ENCODE measurements at places on chromosomes 4 and X.

- DNase-seq, result no peak
Measured at GRCh38 chr4:153322791-153323190, 21.7 kb upstream of the MND1 start.

- no peak for DNase-seq
Measured at GRCh38 chr4:7678318-7678852, 243.7 kb upstream of the PSAPL1 start.

DNA sequence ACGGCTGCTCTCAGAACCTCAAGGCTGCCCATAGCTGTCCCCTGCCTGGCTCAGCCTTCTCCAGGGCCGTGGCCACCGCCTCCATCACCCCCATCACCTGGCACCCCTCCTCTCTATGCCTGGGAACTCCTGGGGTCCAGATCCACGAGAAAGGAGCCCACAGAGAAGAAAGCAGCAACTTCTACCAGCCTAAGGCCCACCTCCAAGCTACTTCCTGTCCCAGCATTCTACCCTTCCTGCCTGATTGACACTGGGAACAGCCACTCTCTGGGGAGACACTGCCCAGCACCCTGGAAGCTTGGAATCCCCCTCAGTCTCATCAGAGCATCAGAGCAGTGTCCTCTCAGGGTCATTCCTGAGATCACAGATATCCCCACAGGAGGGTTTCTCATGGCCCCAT, 36.9 kb upstream of the PROM1 start:
- no peak for DNase-seq

- DNase-seq, result no peak
Measured at GRCh38 chr4:128663325-128663724, 146.2 kb upstream of the JADE1 start.

DNA sequence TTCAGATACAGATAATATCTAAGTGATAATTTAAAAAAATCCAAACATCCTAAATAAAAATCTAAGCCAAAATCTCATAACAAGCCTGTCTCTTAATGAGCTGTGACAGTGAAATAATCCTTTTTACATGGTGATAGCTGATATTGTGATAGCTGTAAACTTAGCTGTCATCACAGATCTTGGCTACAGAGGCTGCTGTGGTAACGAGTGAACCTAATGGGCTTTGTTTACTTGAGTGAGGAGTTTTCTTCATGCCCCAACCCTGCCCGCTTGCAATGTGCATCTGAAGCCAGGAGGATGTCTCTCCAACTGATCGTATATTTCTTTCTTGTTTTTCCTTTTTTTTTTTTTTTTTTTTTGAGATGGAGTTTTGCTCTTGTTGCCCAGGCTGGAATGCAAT, 41.5 kb upstream of the YTHDC1 start:
- no peak for DNase-seq

- no peak for DNase-seq
Measured at GRCh38 chrX:17567187-17567586, 170.1 kb upstream of the SCML1 start.

- DNase-seq, result no peak
Measured at GRCh38 chr4:162661913-162662312, 498.1 kb upstream of the FSTL5 start.

DNA sequence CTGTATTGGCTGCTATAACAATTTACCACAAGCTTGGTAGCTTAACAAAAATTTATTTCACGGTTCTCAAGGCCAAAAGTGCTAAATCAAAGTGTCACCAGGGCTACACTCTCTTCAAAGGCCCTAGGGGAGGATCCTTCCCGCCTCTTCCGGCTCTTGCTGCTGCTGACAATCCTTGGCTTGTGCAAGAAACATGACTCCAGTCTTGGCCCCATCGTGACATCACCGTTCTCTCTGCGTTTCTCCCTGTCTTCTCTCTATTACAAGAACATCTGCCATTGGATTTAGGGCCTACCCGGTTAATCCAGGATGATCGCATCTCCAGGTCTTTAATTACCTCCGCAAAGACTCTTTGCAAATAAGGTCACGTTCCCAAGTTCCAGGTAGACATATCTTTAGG, 10.4 kb upstream of the CLCN4 start:
- no peak for DNase-seq

DNA sequence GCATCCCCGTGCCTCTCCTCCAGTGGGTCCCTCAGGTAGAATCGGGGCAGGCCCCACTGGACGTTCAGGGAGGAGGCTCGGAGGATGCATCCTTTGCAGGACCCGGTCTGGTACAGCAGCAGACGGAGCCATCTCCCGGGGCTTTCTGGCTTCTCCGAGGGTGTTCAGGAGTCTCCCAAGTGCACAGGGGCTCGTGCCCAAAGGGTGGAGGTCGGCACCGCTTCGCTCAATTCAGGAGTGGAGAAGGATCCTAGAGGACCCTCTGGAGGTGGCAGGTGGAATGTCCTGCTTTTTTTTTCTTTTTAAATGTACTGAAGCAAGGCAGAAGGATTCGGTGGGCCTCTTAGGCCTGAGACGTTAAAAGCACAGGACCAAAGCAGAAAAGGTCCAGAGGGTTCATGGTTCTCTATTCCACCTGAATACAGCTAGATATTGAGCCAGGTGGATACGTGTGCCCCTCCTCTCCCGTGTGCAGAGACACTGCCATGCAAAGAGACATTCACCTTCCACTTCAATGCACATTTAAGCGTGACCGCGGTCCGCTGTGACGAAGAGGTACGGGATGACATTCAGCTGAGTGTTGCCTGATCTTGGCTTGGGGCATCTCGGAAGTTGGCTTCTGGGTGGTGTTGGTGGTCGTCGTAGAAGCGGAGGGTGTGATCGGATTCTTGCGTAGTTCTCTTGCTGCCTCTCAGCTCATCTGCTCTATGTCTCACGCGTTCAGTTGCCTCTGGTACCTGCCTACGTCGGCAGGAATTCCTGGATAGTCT, 281.2 kb upstream of the AGTR2 start:
- DNase-seq, result no peak

- no peak for DNase-seq
Measured at GRCh38 chr4:172989984-172990820, 178.4 kb upstream of the GALNT7 start.

GRCh38 chr4:132384709-132385108, 764.4 kb upstream of the PCDH10 start:
- no peak for DNase-seq

- DNase-seq, result no peak
Measured at GRCh38 chr4:170025523-170026252, 507 bp downstream of the MFAP3L start.

DNA sequence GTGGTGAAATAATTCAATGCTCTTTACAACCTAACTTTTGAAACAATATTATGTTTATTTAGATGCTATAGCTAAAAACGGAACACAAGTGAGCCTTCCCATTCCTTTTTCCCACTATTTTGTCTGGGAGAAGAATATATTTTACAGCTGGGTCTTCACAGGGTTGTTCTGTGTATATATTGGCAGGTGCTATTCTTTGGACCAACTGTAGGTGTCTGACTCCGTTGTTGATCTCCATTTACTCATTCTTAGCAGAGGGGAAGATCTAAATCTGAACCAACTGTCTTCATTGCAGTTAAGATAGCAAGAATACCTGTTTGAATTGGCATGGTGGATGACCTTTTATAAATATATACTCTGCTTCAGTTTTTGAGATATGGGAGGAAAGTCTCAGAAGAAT, 257.4 kb downstream of the CFAP299 start:
- no peak for DNase-seq

- no peak for DNase-seq
Measured at GRCh38 chr4:24013668-24014422, 124.0 kb upstream of the PPARGC1A start.

DNA sequence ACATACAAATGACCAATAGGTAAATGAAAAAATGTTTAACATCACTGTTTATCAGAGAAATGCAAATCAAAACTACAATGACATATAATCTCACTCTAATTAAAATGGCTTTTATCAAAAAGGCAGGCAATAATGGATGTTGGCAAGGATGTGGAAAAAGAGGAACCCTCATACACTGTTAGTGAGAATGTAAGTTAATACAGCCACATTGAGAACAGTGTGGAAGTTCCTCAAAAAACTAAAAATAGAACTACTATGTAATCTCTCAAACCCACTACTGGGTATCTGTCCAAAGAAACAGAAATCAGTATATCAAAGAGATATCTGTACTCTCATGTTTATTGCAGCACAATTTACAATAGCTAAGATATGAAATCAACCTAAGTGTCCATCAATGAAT, 165.9 kb upstream of the HHIP start:
- DNase-seq, result no peak

GRCh38 chr4:126799416-126799815, 833.3 kb upstream of the INTU start:
- no peak for DNase-seq

DNA sequence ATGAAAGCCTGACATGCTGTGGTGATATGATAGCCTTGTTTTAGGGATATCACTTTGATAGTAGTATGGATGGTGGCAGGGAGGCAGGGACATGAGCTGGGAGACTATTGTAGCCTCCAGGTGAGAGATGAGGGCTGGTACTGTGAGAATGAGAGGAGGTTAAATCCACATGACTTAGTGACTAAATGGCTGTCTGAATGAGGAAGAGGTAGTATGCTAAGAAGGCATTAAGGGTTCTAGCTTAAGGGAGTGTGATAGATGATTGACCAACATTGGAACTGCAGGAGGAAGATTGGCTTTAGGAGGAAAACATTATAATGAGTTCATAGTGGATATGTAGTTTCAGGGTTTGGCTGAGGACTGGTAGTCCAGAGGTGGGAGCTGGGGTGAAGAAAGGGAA, 195.0 kb upstream of the ANK2 start:
- no peak for DNase-seq

DNA sequence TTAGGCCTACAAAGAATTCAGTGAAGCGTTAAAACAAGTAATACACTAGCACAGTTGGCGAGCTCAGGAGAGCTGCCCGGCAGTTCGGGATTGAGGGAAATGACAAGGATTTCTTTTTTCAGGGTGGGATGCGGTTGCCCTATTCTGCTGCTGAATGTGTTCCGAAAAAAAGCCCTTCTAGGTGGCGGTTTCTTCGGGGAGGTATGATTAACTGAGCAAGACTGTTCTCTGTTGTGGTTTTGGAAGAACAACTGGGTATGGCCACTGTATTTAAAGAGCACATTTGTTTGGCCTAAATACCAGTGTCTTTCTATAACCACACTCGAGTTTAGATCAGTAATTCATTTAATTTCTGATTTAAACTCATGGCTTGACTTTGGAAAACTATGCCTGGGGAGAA, 459.7 kb upstream of the FAT1 start:
- DNase-seq, result no peak

DNA sequence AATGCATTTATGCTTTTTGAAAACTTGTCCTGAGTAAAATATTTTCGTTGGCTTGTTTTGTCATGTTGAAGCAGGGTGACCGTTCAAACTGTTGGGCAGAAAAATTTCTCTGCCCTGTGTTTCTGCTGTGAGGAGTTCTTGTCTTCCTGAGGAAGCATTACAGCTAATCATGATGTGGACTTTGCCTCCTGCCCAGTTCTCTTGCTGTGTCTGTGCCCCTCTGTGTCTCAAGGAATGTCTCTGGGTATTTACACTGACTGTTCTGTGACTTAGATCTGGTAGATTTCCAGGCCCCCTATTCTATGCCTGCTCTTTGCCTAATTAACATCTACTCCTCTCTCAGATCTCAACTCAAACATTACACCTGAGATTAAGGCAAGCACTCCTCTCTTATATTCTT, 30.4 kb upstream of the RPL34 start:
- no peak for DNase-seq

- no peak for DNase-seq
Measured at GRCh38 chrX:150094375-150094774, 156.1 kb upstream of the EOLA2 start.

DNA sequence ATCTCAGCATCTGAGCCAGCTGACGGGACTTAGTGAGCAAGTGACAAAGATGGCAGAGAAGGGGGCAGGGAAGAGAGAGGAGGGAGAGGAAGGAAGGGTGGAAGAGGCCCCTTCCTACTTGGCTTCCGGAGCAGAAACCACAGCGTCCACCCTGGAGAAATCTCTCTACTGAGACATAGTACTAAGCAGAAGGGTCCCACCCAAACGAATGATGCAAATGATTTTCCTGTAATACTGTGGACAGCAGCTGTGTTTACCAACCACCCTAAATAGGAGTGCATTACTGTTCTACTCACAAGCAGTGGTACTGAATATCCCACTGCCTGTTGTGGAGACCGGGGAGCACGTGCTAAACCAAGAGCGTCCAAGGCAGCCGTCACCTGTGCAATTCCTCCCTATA, 29.4 kb downstream of the DTHD1 start:
- no peak for DNase-seq

GRCh38 chr4:85697854-85698253, 222.9 kb downstream of the ARHGAP24 start:
- no peak for DNase-seq

- DNase-seq, result no peak
Measured at GRCh38 chr4:29708473-29708872, 1011.7 kb upstream of the PCDH7 start.

DNA sequence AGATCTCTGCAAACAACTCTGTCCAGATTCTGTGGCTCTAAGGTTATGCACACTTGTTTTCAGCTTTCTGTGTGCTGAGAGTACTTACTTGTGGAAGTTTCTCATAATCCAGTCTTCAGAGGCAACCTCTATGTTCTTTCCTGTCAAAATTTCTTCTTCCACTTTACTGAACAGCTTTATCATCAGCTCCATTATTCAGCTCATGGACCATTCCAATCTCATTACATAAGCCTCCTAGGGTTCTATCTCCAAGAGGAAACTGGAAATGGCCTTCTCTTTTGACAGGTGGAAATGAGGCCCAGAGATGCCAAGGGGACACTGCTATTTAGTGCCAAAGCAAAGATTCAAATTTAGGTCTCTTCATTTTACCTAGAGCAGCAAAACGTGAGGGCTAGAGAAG, 61.3 kb downstream of the CHRDL1 start:
- no peak for DNase-seq

- no peak for DNase-seq
Measured at GRCh38 chrX:13001961-13002671, 27.2 kb downstream of the TMSB4X start.

DNA sequence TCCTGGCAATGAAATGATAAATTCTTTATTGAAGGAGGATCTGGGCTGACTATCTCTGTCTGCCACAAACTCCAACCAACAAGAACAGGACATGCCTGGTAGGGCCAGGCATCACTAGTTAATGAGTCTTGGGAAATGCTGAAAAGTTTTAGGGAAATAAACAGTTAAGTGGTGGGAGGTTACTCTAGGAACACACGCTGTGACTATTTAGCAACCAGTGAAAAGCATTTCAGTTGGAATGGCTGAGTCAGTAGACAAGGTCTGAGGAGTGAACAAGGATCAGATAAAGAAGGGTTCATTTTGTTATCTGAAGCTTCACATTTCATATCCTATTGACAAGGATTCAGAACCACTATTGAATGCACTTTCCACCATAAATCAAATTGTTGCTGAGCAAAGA, 394.9 kb upstream of the BOD1L1 start:
- DNase-seq, result no peak

Measured in putamen (tissue), 1 donor.